ENCODE measurements at places on chromosomes 3 and 15.

- H3K4me3 ChIP-seq = no peak overlapping the region
- H3K27ac ChIP-seq = no peak overlapping the region
- H3K27me3 ChIP-seq = no peaks in the 10 kb centered on the region
- DNase-seq = no peak
These were observed 340.8 kb upstream of the SUCLG2 start for GRCh38 chr3:67995206-67995605.

DNA sequence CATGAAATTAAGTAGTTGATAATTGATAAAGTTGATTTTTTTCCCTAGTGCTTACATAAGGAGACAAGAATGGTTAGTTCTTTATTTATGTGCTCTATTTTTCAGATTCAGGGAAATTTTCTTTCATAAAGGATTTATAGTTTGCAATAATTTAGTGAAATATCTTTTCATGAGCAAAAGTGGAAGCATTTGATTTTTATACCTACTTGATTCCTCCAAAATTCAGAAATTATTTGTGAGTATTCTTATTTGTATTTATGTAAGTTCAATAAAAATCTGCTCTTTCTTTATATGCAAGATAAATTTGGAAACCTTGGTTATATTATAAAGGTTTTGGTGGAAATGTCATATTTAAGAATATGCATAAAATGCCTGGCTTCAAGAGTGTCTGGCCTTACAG is 14.7 kb upstream of the SLCO2A1 start:
- H3K36me3 ChIP-seq = no peaks in the 10 kb centered on the region
- H3K4me1 ChIP-seq = no peaks in the 10 kb centered on the region
- no peak for DNase-seq
- H3K4me3 ChIP-seq = no peak overlapping the region

- no peaks in the 10 kb centered on the region for H3K36me3 ChIP-seq
- H3K4me3 ChIP-seq = peak within 1 kb of the TSS; percentile 87
- H3K27ac ChIP-seq = peak within 1 kb of the TSS; percentile 88
These were observed at the start of gene ARL6IP5 for GRCh38 chr3:69084326-69085167. Gene ARL6IP5, plus strand, starts transcription at chr3:69084937. Its CDS starts 111 bp downstream, at chr3:69085048.

DNA sequence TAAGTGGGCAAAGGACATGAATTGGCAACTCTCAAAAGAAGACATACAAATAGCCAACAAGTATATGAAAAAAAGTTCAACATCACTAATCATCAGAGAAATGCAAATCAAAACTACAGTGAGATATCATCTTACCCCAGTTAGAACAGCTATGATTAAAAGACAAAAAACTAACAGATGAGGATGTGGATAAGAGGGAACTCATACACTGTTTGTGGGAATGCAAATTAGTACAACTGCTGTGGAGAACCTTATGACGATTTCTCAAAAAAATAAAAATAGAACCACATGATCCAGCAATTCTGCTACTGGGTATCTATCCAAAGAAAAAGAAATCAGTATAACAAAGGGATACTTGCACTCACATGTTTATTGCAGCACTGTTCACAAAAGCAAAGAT is 28.6 kb downstream of the NEK10 start:
- H3K27me3 ChIP-seq = no peaks in the 10 kb centered on the region
- no peaks in the 10 kb centered on the region for H3K36me3 ChIP-seq
- no peaks in the 10 kb centered on the region for H3K4me1 ChIP-seq
- no peak for DNase-seq
- no peak overlapping the region for H3K27ac ChIP-seq

GRCh38 chr3:107816107-107816506 is 274.7 kb downstream of the CD47 start:
- H3K36me3 ChIP-seq = no peaks in the 10 kb centered on the region
- H3K4me3 ChIP-seq = no peak overlapping the region
- H3K27me3 ChIP-seq = no peaks in the 10 kb centered on the region
- DNase-seq = no peak
- H3K27ac ChIP-seq = no peak overlapping the region

DNA sequence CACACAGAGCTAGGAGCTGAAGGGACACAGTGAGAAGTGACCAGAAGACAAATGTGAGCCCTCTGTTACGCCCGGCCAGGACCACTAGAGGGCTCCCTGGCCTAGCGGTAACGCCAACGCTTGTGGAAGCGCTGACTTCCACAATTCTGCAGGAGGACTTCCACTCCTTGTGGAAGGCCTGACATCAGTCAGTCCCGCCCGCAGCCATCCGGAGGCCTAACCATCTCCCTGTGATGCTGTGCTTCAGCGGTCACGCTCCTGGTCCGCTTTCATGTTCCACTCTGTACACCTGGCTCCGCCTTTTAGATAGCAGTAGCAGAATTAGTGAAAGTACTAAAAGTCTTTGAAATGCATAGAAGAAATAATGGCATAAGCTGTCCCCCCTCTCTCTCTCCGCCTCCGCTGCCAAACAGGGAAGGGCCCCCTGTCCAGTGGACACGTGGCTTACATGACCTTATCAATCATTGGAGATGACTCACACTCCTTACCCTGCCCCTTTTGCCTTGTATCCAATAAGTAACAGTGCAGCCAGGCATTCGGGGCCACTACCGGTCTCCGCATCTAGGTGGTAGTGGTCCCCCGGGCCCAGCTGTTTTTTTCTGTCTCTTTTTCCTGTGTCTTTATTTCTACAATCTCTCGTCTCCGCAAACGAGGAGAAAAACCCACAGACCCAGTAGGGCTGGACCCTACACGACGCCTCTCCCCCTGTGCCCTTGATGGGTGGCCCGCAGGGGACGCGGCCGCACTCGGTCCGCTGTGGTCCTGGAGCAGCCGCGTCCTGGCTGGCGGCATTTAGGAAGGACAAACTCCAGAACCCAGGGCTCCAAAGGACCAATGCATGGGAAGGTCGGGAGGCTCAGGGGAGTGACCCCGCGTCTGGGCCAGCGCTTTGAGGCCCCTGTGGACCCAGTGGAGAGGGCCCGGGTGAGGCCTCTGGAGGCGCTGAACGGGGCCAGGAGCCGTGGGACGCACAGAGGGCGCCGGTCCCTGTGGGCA is 27.0 kb upstream of the RPL32 start:
- peaks cover 5% of the 10 kb centered on the region for H3K27me3 ChIP-seq
- no peak overlapping the region for H3K27ac ChIP-seq
- H3K36me3 ChIP-seq = no peaks in the 10 kb centered on the region
- peak; percentile 89 for DNase-seq
